ENCODE measurements at places on chromosomes 7 and 10.

GRCh38 chr7:113338071-113338696 lies 219.8 kb upstream of the SMIM30 start:
- DNase-seq, result no peak

DNA sequence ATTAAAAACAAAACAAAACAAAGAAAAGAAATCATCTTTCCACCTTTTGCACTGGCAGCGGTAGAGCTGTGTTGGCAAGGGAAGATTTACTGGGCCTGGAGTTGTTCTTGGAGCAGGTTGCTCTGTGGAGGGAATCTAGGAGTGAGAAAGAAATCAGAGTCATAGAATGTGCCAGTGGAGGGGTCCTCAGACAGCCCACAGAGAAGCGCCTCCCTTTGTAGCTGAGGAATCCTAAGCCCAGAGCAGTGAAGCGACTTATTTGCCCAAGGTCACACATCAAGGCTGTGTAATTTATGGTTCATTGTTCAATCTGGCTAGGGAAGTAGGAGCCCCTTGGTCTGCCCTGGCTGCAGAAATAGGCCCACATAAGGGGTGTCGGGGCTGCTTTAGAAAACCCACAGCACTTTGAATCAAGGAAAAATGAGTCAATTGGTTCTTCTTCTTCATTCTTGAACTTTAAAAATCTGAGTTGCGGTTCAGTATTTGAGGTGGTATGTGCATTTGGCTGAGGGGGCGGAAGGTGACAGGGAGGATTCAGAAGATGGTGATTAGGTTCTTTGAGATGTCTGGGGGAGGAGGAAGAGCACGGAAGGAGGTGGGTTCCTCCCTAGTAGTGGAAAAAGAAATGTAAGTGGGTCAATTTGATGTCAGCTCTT lies 253.7 kb downstream of the PTEN start:
- no peak for DNase-seq

DNA sequence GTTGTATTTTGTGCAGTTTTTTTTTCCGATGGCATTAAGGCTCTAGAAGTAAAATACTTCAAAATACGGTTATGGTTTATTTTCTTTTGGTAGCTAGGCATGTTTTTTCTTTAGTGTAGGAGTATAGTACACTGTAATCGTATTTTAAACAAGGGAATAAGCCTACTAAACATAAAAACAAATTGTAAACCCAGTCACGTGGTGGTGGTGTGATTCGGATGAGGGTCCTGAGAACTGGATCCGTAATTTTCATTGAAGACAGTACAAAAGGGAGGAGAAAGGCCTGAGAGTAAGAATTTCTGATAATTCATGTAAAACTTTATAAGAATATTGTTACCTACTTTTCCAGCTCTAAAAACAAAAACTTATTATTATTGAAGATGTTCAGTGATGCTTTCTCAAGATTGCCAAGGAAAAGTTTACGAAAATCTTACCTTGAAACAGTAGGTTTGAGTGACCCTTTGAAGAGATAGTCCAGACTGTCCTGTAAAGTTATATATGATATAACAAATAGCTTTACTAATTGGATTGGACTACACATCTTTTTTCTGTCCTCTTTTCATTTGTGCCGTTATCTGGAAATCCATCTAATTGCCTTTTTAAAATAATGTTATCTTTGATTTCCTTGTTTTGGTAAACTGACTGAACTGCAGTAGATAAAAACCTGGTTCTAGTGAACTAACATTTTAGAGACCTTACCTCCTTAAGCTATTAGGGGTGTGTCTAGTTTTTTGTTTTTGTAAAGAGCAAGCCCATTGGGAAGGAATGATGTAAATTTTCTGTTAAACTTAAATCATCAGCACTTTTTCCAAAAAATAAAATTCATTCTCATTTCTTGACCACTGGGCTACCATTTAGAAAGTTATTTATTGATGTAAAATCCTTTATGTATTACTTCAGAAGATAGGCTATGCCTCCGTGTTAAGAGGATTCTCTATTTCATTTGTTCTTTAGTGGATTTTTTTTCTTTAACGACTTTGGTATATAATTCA lies 1.0 kb upstream of the PBLD start:
- DNase-seq, result no peak

DNA sequence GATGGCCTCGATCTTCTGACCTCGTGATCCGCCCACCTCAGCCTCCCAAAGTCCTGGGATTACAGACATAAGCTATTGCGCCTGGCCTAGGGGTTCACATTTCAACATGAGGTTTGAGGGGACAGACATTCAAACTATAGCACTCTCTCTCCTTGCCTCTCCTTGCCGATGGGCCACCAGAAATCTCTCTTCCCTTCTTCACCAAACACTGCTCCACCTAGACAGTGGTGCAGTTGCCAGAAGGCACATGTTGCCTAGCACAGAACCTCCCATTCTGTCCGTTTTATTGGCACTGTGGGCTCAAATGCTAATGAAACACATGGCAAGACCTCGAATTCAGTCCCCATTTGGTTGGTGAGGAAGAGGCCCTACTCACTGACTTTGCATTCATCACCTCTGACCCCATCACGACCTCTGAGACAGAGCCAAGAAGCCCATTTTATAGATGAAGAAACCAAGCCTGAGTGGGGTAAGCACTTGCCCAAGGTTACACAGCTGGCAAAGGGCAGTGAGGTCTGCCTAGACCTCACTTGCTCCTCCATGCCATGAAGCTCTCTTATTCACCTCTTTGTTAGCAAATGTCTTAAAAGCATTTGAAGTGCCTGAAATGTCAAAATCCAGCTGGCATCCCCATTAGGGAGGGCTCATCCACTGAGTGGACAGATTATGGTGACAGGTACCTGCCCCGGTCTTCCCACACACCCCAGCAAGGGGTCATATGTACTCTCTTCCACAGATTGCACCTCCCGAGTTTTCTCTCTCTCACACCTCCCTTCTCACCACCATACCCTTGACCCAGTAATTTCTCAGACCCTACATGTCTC lies 34.0 kb downstream of the GPRIN2 start:
- no peak for DNase-seq

DNA sequence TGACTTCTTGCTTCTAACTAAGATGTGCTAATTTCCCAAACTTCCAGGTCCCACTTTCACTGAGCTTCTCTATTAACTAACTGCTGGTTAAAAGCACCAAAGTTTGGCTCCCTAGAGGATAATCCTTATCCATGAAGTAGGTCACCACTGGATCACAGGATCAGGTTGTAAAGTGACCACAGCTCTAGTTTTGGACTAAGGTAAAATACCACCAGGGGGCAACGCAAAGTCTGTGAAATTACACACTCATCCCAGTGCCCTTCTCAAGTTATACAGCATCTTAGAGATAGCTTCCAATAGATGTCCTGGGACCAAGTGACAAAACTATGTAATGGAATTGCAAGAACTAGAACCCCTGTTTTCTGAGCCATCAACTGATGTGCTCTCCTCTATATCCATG lies 116.4 kb upstream of the ASAH2 start:
- DNase-seq, result no peak

DNA sequence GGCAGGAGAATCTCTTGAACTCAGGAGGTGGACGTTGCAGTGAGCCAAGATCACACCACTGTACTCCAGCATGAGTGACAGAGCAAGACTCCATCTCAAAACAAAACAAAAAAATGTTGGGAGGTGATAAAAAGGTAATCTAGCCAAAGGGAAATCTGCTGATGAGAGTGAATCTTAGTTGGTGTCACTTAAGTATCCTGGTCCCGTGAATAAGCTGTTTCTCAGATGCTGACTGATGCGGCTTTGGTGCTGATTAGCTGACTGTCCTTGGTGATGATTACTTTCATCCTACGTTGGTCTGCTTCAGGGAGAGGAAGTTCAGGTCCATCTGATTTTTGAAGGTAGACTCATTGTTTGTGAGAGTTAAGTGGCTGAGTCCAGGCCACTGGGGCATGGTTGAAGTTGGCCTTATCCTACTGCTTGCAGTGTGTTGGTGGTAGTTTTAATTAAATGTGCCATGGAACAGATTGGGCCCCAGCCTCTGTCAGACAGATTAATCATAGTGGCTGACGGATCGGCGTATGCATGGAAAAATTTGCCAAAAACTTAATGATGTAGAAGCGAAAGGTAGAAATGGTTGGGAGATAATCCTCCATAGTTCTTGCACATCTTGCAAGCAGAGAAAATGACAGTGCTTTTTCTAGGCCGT lies 17.4 kb upstream of the TMEM236 start:
- no peak for DNase-seq

GRCh38 chr10:132470410-132471124 lies 67.0 kb upstream of the INPP5A start:
- DNase-seq, result no peak

DNA sequence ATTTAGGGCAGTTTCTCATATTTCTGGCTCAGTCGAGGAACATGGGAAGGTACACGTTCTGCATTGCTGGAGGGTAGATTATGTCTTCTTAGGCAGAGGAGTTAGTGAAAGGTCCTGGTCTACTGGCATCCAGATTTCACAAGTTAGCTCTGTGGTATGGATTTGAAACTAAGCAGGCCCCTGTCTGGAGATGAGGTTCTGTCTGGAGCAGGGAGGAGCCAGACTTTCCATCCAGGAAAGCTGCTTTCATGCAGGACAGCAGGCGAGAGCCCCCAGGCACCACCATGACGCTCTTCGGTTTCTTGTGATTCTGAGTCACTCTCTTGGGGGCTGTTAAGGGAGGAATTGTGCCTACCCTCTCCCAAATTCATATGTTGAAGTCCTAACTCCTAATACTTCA lies 184.3 kb downstream of the KIAA1217 start:
- no peak for DNase-seq

DNA sequence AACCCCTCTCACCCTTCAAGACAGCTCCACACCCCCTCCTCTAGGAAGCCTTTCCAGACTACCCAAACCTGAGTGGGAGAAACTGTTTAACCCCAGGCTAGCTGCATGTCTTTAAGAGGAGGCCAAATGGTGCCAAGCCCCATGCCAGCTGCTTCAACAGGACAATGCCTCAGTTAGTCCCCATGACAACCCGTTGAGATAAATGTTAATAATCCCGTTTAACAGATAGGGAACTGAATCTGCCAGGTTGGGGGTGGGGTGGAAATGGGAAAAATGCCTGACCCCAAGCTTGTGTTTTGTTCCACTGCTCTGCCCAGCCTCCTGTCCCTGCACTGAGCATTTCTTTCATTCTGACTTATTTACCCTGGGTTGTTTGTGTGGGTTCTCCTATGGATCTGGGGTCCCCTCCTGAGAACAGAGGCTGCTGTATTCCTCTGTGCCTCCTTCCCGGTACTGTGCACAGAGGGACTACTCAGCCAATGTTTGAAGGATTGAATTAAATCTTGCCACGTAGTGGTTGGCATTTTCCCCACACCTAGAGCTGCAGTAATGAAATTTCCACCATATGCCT lies 452.6 kb upstream of the ZMIZ1 start:
- no peak for DNase-seq

GRCh38 chr7:26514633-26515032 lies 223.0 kb downstream of the SNX10 start:
- no peak for DNase-seq

All from epithelial cell of proximal tubule (primary cell).